NCI-H526 (cell line): ENCODE measurements at places on chromosomes 1 and 21.

DNA sequence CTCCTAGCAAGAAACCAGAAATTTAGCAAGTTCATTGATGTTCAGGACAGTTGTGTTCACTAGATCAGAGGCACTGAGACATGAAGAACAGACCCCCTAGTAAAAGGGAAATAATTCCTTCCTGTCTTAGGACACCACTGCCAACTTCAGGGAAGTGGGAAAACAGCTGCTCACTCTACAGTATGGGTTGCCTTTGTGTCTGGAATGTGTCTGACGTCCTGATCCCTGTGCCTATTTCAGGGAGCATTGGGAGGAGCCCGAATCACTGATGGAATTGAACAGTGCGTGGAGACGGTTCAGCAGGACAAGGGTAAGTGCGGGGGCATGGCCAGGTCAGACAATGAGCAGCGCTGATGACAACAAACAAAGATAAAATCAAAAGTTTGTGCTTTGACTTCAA is 21.0 kb downstream of the S100A11 start:
- DNase-seq = no peak

DNA sequence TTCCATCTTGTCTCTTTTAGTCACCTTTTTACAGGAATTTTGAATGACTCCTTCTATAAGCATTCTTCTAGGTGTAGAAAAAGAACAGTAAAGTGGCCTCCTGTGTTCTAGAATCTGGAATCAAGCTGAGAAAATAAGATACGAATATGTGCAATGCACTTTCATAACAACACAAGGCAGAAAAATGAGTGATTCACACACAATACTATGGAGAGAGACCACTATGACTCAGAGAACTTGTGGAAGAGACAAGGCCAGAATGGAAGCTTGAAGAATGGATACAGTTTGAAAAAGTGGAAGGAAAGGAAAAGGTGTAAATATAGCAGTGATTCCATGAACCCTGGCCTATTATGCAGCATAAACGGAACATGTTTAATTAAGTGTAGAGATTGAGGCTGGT is 57.1 kb upstream of the SAMSN1 start:
- no peak for DNase-seq

DNA sequence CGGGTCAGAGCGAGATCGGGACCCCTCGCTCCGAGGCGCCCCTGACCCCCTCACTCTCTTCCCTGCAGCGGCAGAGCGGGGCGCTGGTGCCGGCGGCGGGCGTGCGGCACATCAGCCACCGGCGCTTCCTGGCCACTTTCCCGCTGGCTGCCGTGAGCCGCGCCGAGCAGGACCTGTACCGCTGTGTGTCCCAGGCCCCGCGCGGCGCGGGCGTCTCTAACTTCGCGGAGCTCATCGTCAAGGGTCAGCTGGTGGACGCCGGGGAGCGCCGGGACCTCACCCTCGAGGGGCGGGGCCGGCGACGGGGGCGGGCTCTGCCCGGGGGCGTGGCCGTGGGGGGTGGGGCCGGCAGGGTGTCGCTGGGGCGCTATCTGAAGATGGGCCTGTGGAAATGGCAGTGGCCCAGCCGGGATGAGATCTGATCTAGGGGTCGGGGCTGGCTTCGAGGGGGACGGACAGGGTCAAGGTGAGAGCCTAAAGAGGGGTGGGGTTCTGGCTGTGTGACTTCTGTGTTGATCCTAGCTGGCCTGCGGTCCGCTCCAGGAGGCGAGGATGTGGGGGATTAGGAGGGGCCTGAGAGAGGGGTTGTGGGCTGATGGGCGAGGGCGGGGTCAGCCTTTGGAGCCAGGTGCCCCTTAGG is 23.6 kb downstream of the PTPRU start:
- DNase-seq = no peak

DNA sequence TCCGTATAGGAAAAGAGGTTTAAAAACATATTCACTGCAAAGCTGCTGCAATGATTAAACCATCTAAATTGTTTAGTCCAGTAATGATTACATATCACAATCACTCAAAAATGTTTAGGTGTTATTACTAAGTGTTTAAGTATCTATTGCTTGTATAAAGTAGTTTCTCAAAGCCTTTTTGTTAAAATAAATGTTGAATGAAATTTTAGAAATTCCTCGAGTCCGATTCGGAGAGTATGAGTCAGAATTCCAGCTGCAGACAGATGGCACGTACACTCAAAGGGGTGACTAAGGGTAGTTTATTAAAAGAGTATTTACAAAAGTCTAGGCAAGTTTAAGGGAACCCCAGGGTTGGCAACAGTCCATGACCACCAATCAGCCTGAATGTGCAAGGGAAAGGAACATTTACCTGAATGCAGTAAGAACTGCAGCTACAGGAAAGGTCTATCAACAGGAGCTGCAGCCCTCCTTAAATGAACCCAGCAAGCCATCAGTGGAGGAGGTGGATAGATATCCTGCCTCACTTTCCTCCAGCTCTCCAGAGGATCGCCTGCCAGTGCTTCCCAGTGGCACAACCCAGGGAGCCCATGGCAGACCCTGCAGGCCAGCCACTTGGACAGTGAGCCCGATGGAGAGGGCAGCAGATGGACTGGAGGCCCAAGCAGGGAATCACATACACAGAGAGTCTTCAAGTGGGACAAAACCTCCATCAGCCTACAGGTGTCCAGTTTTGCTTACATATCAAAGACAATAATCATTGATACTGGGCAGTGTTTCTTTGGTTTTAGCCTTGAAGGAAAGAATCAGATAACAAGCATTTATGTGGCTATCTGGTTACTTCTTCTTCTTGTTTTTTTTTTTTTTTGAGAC is 92.1 kb upstream of the SLC44A3 start:
- DNase-seq = no peak

GRCh38 chr1:228176461-228177182 is 11.0 kb downstream of the IBA57 start:
- DNase-seq = no peak
